Activated naive CD8-positive, alpha-beta T cell treated with anti-CD3 and anti-CD28 coated beads, Interleukin-2, amount 10 ng/mL, durations not matched to agents 7 days and 5 days (primary cell): ENCODE measurements at places on chromosomes 2 and 18. TPM values are rescaled to one million over a fixed set of nuclear protein-coding genes. Genes with fewer than 3 reads are reported as not detected.

BOLL gene
- not detected for total RNA-seq

DNA sequence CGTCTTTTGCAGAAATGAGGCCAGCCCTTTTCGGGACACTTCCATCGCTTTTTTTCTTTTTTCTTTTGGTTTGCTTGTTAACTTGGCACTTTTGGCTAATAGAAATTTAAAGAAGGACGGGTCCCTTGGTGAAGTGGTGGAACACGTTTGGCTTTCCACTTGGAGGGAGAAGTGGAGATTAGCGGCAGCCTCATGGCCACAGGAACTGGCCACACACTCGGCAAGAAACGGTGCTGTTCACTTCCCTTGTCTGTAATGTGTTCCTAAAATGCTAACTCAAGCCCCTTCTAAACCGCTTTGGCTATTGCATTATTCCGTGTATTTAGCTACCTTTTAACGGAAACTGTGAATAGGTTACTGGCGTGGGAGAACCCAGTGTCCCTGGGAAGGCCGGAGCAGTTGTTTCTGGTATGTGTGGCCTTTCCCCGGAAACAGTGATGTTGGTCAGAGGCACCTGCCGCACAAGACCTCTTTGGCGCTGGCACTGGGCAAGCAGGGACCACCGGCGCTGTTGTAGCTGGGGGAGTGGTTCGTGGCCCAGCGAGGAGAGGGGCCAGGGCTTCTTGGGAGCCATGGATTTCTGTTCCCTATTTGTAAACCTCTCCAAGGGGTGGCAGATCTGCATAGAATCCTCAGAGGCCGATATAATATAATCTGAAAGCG lies 981 bp downstream of the RAMP1 start:
- H3K4me3 ChIP-seq: peak overlapping the region; percentile 9
- no peak for DNase-seq
- peaks cover 53% of the 10 kb centered on the region for H3K27me3 ChIP-seq
- H3K36me3 ChIP-seq: no peaks in the 10 kb centered on the region
- H3K4me1 ChIP-seq: peaks cover 7% of the 10 kb centered on the region

CRYGD gene
- not detected for total RNA-seq

STAT4 gene
- total RNA-seq: 170 TPM

MEP1B gene
- total RNA-seq: not detected

LINC00305 gene
- not detected for total RNA-seq

DNA sequence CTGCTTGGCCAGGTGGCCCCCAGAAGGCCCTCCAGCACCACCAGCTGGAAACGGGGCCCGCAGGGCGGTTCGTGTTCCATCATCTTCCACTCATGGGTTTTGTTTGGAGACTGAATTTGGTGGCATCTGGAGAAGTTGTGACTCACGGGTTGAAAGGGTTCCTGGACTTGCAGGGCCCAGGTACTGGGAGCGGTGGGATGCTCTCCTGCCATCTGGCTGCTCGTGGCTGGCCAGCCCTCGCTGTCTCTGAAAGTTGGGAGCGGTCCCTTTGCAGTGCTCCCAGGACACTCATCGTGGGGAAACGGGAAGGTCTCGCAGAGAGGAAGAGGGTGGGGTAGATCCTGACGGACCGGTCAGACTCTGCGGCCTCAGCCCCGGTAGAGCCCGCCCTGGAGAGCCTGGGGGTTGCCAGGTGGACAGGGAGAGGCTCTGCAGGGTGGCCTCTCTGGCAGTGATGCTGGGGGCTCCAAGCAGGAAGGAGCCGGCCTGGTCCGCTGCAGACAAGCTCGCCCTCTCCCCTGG lies 47.5 kb downstream of the TWIST2 start:
- no peak overlapping the region for H3K4me3 ChIP-seq
- peaks cover 2% of the 10 kb centered on the region for H3K27me3 ChIP-seq
- no peak for DNase-seq
- H3K4me1 ChIP-seq: no peaks in the 10 kb centered on the region

GRCh38 chr2:226963528-226963927 lies 127.7 kb downstream of the RHBDD1 start:
- no peak overlapping the region for H3K27ac ChIP-seq
- no peaks in the 10 kb centered on the region for H3K27me3 ChIP-seq
- H3K4me1 ChIP-seq: no peaks in the 10 kb centered on the region

- no peak overlapping the region for H3K27ac ChIP-seq
- H3K36me3 ChIP-seq: no peaks in the 10 kb centered on the region
- no peaks in the 10 kb centered on the region for H3K4me1 ChIP-seq
- H3K4me3 ChIP-seq: no peak overlapping the region
- no peak for DNase-seq
Measured at GRCh38 chr2:123596621-123597020, 428.5 kb upstream of the CNTNAP5 start.

DNA sequence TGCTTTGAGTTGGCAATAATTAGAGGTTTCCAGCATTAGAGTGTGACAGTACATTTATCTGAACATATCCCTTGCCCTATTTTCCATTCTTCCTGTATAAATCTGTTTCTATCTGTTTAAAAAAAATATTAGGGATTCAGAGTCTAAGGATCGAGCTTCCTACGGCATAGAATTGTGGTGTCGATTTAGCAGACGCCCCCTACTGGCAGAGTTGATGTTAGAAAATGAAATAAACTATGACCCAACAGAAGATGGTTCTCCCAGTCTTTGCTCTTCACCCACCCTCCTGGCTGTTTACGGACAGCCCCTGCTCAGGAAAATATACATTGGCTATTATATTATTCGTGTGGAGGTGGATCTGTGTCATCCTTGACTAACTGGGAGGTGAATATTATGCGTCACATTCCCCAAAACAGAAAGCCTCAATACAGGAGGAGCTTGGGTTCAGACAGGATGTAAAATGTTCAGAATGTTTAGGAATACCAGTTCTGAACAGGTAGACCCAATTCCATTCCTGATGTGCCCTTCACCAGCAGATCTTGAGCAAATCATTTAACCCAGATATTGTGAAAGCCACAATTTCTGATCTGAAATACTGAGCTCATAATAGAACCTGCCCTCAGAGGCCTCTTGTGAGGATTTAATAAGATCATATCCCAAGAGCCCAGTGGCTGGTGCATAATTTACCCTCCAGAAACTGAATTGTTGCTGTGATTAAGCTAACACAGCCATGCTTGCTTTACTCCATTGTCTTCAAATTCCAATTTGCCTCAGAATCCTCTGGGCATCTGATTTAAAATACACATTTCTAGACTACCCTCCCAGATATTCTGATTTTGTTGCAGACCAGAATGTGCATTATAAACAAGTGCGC lies 10.8 kb upstream of the ERMN start:
- no peaks in the 10 kb centered on the region for H3K27me3 ChIP-seq
- peaks cover 34% of the 10 kb centered on the region for H3K4me1 ChIP-seq
- peak overlapping the region; percentile 4 for H3K4me3 ChIP-seq
- no peak overlapping the region for H3K27ac ChIP-seq

DNA sequence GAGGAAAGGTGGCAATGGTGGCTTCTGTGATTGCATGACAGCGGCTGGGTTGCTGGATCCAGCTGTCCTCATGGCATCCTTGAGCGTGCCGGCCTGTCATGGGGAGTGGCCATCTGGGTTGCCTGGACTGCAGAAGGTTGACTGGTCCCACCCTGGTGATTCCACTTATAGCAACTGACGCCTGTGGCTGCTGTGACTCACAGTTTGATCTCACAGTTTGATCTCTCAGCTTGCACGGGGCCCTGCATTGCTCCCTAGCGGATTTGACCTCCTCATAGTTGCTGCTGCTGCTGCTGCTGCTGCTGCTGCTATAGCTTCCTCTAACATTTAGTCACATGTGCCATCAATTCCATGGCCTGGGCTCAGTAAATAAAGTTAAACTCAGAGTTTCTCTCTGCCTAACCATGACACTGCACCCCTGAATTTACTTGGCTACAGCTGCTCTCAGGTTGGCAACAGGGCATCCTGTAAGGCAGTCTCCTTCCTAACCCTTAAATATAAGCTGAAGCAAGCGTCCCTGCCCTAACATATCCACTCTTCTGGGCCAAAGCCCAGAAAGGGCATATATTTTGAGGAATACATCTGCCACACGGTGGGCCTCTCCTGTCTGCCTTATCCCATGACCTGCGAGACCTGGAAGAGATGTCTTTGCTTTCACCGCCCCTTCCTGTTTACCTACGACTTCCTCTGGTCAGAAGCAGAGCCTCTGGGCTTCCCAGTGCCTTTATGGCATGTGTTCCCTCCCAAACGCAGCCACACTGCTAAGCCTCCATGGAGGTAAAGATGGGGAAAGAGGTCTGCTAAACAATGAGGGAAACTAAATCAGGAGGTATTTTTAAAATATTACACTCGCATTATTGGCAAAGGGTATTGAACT lies 37.8 kb upstream of the CCDC150 start:
- no peak overlapping the region for H3K27ac ChIP-seq
- no peak overlapping the region for H3K4me3 ChIP-seq
- no peak for DNase-seq
- H3K4me1 ChIP-seq: no peaks in the 10 kb centered on the region
- peaks cover 14% of the 10 kb centered on the region for H3K27me3 ChIP-seq

DNA sequence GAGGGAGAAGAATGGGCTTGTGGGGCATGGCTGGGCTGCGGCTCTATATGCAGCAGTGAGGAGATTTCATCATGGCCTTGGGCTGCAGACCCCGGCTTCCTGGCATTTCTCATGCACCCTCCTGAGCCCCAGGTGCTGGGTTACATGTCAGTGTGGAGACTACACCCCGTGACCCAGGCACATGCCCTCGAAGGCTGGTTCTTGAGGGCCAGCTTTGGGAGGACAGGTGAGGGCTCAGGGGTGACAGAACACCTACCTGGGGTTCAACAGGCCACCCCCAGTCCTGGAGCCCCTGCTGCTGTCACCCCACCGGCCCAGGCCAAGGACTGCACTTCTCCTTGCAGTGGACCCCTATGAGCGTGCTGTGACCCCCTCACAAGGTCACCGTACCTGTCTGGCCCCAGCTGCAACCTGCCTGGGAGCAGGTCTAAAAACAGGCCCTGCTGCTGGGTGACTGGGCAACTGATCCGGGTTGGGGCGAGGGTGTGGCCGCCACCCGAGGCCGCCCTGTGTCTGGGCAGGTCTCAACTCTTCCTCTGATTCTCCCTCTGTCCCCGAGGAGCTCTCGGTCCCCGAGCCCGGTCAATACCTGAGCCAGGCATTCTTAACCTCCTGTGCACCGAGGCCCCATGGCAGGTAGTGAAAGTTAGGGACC lies 94.8 kb upstream of the OTOS start:
- no peak overlapping the region for H3K4me3 ChIP-seq
- no peaks in the 10 kb centered on the region for H3K4me1 ChIP-seq
- peak; percentile 24 for DNase-seq
